ENCODE measurements at places on chromosomes 16 and 17.

- no peak overlapping the region for H3K4me3 ChIP-seq
- peaks cover 3% of the 10 kb centered on the region for H3K27me3 ChIP-seq
- no peaks in the 10 kb centered on the region for H3K36me3 ChIP-seq
- no peaks in the 10 kb centered on the region for H3K4me1 ChIP-seq
- no peak overlapping the region for H3K27ac ChIP-seq
These were observed 34.0 kb upstream of the NLK start for GRCh38 chr17:28008513-28008912.

GRCh38 chr16:85400305-85401205 is 212.6 kb upstream of the GSE1 start:
- H3K27ac ChIP-seq = no peak overlapping the region
- H3K4me3 ChIP-seq = no peak overlapping the region
- H3K36me3 ChIP-seq = no peaks in the 10 kb centered on the region
- no peak for DNase-seq
- no peaks in the 10 kb centered on the region for H3K4me1 ChIP-seq
- H3K27me3 ChIP-seq = no peaks in the 10 kb centered on the region

DNA sequence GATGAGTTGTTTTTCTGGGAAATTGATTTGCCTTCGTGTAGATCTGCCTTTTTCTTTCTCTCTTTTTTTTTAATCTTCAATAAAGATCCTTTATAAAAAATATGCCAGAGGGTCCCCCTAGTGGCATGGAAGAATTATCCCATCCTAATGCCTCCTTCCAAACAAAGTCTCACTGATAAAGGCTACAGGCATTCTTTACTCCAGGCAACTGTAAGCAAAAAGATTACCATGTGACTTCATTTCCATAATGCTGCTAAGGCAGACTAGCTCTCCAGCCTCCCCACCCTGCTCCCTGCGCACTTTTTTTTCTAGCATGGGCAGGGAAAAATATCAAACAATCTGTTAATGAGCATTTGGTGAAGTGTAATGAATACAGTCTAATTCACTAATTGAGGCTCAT is 220.2 kb upstream of the CDH8 start:
- no peak overlapping the region for H3K27ac ChIP-seq
- H3K27me3 ChIP-seq = no peaks in the 10 kb centered on the region
- no peaks in the 10 kb centered on the region for H3K36me3 ChIP-seq
- no peaks in the 10 kb centered on the region for H3K4me1 ChIP-seq
- no peak for DNase-seq

GRCh38 chr16:68396481-68396880 is 51.8 kb downstream of the SMPD3 start:
- no peak overlapping the region for H3K4me3 ChIP-seq
- peaks cover 18% of the 10 kb centered on the region for H3K4me1 ChIP-seq
- no peaks in the 10 kb centered on the region for H3K27me3 ChIP-seq
- H3K27ac ChIP-seq = peak overlapping the region; percentile 27
- DNase-seq = peak; percentile 72
- no peaks in the 10 kb centered on the region for H3K36me3 ChIP-seq

DNA sequence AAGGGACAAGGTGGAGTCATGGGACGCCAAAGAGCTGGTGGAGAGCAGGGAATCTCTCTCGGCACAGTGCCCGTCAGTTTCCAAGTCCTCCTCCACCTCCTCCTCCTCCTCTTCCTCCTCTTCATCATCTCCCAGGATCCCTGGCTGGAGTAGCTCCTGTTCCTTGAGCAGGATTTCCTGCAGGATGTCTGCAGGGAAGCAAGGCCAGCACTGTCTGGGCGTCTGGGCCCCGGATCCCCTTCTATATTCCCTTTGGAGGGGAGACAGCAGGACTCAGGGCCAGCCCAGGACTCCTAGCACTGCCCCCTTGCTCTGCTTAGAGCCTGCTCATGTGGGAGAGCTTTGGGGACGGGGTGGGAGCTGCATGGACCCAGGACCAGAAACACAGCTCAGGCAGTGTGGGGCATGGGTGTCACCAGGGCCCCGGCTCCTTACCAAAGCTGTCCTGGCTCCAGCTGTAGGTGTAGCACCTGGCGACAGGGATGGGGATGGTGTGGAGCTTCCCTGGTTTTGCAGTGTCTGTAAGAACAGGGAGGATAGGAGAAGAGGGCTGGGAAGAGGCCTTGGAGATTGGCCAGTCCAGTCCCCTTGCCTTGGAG is 21.3 kb upstream of the PIK3R6 start:
- H3K36me3 ChIP-seq = peaks cover 14% of the 10 kb centered on the region
- no peak overlapping the region for H3K4me3 ChIP-seq
- DNase-seq = no peak
- peaks cover 11% of the 10 kb centered on the region for H3K4me1 ChIP-seq
- no peak overlapping the region for H3K27ac ChIP-seq
